Cardiac ventricle fibroblast (primary cell): ENCODE measurements at places on chromosomes 1 and 21. TPM values are rescaled to one million over a fixed set of nuclear protein-coding genes. Genes with fewer than 3 reads are reported as not detected.

MSH4 gene
- total RNA-seq: 0.12 TPM in 1 of 2 replicates, not detected in the other

SH2D2A gene
- 0.37 and 0.88 TPM in 2 replicates for total RNA-seq

HPDL gene
- 0.83 and 2.9 TPM in 2 replicates for total RNA-seq

CCDC181 gene
- 0.15 TPM in 1 of 2 replicates, not detected in the other for total RNA-seq

HES3 gene
- not detected in 2 replicates for total RNA-seq

SERTAD4 gene
- total RNA-seq: 1.6 and 3.4 TPM in 2 replicates

RNF19B gene
- total RNA-seq: 2.6 and 5.1 TPM in 2 replicates

TMEM54 gene
- 23.2 and 33.4 TPM in 2 replicates for total RNA-seq

DYNLT5 gene
- 1.3 TPM in 1 of 2 replicates, not detected in the other for total RNA-seq
